ENCODE measurements at places on chromosomes 1 and 21.

DNA sequence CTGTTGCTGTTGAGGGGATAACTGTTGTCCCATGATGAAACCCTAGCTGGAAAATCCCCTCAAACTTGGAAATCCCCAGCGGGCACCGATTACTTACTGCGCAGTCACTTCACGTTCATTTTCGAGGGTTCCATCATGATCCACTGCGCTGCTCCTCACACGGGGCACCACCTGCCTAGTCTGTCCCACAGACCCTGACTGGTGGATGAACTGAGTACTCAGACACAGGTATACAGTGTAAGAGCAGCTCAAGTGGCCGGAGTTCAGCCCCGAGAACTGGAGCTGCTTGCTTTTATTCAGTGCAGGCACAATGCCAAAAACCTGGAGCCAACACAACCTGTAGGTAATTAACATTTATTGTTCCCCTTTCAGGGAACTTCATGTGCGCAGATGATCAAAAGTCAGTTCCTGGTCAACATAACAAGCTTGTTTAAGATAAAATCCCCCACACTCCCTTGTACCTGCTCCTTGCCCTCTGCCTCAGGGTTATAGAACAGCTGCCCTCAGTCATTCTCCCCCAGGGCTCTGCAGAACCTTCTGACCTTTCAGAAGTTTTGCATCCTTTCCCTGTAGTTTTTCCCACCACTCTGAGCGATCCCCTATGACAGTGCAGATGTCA, 46.5 kb upstream of the PRELP start:
- no peak for DNase-seq

GRCh38 chr21:25385911-25386474, 221.3 kb downstream of the MRPL39 start:
- peak; percentile 20 for DNase-seq

DNA sequence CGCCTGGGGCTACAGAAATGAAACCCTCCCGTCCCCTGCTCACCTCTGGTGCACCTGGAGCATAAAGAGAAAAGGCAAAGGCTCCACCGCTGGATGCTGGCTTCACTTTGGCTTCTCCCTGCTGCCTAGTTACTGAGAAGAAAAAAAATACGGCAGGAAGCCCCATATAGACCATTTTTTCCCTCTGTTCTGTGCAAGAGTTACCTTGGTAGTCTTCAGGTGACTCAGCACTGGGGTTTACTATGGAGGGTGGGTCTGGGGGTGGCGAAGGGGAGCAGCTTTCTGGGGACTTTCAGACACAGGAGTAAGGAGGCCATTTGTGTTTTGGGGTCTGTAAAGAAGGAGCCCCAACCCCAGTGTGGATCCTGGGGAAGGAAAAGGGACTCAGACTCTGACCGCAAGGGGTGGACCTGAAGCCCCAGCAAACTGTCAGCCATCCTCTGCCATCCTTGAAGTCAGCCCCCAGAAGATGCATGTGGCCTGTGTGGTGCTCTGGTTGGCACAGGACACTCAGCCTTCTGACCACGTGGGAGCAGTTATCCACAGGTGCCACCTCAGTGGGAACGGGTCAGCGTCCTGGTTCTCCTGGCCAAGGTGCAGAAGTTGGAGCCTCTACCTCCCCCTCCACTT, 25.9 kb upstream of the EPS8L3 start:
- no peak for DNase-seq

GRCh38 chr21:37219761-37220432, 47.2 kb downstream of the VPS26C start:
- peak; percentile 12 for DNase-seq

DNA sequence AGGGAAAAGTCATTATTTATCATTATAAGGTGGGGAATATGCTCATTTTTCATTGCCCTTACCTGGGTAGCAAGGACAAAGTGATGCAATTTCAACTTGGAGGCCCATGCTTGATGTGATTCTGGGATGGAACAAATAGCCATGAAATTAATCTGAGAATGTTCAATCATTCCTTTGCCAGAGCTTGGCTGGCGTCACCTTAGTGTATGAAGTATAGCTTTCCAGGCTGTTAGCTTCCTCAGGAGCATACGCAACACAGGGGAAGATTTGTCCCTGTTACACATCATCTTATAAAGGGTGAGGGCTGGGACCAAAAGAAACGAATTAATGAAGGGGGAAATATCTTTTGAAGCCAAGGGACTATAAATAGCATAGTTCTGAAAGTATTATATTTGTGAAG, 91.4 kb upstream of the DEPDC1 start:
- DNase-seq: no peak

DNA sequence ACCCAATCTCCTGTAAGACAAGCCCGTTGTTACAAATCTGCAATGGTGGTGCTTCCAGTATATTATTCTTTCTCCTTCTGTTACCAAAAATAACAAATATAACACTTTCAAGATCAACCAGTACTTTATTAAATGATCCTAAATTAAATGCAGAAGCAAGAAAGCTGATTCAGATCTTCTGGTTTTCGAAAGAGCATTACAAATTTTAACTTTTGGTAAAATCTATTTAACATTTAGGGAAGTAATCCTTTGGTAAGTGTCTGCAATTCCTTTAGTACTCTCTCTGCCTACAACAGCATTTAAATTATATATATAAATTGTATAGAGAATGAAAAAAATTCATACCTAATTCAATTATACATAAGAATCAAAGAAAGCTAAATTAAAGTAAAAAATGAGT, 198.6 kb upstream of the HMCN1 start:
- no peak for DNase-seq

DNA sequence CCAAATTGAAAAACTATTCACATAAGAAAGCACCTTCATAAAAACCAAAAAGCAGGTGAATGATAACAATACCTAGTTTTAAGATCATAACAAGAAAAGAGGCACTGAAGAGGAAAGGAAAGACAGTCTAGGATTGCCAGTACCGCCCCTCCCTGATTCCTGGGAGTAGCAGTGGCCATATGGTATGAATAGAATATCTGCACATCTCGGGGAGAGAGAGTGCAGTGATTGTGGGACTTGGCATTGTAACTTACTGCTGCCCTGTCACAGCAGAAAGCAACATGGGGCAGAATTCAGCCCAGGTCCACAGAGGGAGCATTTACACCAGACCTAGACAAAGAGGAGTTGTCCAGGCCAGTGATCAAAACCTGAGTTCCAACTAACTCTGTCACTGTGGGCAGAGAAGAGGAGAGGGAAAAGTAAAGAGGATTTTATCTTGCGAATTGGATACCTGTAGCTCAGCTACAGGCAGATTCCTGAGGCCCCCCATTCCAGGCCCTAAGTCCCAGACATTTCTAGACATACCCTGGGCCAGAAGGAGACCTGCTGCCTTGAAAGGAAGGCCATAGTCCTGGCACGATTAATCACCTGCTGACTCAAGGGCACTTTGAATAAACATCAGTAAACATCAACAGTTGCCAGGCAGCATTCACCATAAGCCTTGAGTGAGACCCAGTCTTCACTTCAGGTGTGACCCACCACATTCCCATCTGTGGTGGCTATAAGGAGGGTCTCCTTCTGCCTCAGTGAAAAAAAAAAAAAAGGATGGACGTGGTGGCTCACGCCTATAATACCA, 397.5 kb downstream of the TGFB2 start:
- DNase-seq: no peak

- peak; percentile 44 for DNase-seq
Observed at GRCh38 chr1:156833603-156834002, 17.0 kb upstream of the SH2D2A start.

GRCh38 chr1:18118078-18118477, 10.5 kb downstream of the IGSF21 start:
- no peak for DNase-seq

GRCh38 chr1:12340544-12340930, 110.7 kb downstream of the VPS13D start:
- DNase-seq: no peak

GRCh38 chr1:236033336-236033735, 31.6 kb downstream of the NID1 start:
- no peak for DNase-seq

GRCh38 chr1:3564921-3565831, 46.1 kb downstream of the MEGF6 start:
- no peak for DNase-seq

GRCh38 chr1:28516518-28516956, 10.7 kb downstream of the RCC1 start:
- no peak for DNase-seq

GRCh38 chr1:53951697-53952096, 5.5 kb downstream of the LRRC42 start:
- DNase-seq: no peak

- no peak for DNase-seq
Observed at GRCh38 chr1:87329526-87330056, 911 bp downstream of the LMO4 start.

DNA sequence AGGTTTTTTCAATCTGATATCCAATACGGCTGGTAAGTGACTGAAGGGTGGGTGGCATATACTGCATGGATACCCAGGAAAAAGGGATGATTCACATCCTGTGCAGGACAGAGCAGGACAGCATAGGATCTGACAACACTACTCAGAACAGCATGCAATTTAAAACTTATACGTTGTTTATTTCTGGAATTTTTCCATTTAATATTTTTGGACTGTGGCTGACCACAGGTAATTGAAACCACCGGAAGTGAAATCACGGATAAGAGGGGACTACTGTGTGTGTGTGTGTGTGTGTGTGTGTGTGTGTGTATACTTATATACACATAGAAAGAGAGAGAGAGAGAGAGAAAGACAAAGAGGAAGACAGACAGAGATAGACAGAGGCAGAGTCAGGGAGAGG, 23.0 kb downstream of the ERICH3 start:
- no peak for DNase-seq

DNA sequence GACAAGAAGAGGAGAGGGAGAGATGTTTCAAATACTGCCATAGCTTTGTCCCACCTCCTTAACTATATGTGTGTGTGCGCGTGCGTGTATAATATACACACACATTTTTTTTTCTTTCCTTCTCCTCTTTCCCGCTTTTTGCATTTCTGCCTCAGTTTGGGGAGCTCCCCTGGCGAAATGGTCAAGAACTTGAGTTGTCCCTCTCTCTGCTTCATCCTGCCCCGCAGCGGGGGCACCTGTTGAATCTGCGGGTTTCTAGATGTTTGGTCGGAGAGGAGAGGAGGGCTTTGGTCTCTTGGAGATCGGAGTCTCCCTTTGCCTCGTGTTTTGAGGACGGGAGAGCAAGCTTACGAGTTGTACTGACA, 504 bp downstream of the SCCPDH start:
- DNase-seq: peak; percentile 38

- no peak for DNase-seq
Observed at GRCh38 chr1:203361945-203362719, 11.2 kb upstream of the FMOD start.

- no peak for DNase-seq
Observed at GRCh38 chr1:17914131-17914530, 159.0 kb downstream of the ACTL8 start.

DNA sequence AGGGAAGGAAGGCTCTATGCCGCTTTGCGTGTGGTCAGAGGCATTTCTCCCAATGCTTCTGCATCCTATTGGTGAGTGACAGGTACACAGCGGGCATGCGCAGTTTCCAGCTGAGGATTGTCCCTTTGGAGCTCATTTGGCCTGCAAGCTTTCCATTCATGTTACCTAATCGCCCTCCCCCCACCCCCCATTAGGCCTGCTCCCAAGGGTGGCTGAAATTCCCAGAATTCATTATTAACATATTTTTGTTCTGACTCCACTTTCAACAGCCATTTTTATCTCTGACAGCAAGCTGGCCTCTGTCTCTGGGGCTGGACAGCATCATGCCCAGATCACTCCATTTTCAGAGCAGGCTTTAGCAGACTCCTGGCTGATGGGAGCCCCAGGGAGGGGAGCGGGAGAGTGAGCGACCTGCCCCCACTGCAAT, 25.6 kb downstream of the MIS18A start:
- DNase-seq: no peak

DNA sequence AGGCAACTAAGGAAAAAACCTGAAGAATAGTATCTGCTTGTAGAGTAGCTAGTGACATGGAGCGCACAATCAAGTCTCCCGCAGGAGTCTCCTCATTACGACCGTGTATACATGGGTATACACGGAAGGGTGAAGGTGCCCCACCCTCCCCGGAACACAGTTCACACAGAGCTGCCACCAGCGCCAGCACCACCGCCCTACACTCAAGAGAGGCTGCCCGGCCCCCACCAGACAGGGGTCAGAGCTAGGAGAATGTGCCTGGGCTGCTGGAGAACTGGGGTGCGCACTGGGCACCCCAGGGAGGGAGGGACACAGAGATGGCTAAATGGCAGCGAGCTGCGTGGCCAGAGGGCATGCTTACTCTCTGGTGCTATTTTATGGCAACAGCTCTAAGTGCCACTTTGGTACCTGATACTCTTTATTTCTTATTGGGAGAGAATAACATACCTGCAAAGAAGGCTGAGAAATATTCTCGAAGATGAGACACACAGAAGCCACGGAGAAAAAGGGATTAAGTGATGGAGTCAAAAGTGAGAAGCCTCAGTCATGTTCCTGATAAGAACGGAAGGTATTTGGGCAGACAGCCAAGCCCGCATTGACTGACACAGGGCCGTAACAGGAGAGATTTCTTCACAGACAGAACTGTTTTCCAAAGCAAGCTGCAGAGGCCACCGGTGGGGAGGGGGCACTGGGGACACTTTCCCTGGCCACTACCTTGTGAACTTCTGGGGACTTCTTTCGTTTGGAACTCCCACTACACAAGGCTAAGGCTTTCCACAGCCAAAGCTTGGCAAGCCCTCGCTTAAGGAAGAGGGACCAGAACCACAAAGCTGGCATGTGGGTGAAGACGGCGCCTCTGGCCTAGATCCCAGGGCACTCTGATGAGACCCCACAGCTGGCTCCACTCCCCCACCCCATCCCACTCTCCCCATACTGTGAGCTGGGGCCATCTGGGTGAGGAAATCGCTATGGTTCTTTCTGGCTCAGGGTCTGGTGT, 108.0 kb downstream of the PGBD5 start:
- peak; percentile 40 for DNase-seq

GRCh38 chr1:229759037-229759435, 133.0 kb downstream of the URB2 start:
- no peak for DNase-seq

DNA sequence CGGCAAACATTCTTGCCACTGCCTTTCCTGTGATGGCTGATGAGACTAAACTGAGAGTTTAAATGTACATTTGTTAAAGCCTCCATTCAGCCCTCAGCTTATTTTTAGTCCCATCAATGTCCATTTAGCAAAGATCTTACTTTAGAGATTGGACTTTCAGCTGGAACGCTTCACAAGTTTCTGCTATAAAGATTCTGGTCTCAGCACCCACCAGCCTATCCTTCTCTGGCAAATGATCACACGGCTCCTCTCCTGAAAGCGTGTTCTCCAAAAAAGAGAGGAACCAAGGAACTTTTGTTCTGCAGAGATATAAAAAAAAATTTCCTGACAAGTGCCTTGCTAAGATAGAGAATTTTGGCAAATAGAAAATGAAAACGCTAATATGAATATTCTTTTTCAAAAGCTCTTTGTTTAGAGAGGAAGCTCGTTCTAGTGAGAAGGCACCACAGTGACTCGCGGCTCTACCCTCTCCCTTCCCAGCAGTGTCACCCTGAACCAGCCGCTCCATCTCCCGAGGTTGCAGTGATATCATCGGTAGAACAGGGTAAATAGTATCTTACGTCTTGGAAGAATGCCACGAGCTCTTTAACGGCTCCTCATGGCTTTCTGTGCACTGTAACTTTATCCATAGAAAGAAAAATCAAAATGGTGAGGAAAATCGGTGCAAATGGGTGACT, 200.2 kb downstream of the APP start:
- DNase-seq: peak; percentile 72

GRCh38 chr1:158290321-158290844, 660 bp downstream of the CD1C start:
- DNase-seq: no peak

GRCh38 chr1:151762941-151763921, at the start of gene MRPL9:
TSS of gene MRPL9 (minus strand) at chr1:151763496. CDS start at chr1:151763479, 17 bp downstream.
- DNase-seq: peak; percentile 92

- peak; percentile 75 for DNase-seq
Observed at GRCh38 chr1:16043521-16043920, at the start of gene CLCNKB. TSS of gene CLCNKB (plus strand) at chr1:16043782. CDS start at chr1:16044493, 711 bp downstream.

GRCh38 chr1:192168964-192169363, 10.7 kb downstream of the RGS18 start:
- DNase-seq: no peak
